ENCODE measurements at places on chromosomes 3 and 15. TPM values are rescaled to one million over a fixed set of nuclear protein-coding genes. Genes with fewer than 3 reads are reported as not detected.

The LRIG1 gene
- total RNA-seq, result 18.3 TPM

- no peak for DNase-seq
Observed at GRCh38 chr3:42936157-42936981, 30.4 kb downstream of the ZNF662 start.

The KCNH8 gene
- total RNA-seq, result not detected

- no peak for DNase-seq
Observed at GRCh38 chr3:185764163-185764979, 60.5 kb downstream of the IGF2BP2 start.

DNA sequence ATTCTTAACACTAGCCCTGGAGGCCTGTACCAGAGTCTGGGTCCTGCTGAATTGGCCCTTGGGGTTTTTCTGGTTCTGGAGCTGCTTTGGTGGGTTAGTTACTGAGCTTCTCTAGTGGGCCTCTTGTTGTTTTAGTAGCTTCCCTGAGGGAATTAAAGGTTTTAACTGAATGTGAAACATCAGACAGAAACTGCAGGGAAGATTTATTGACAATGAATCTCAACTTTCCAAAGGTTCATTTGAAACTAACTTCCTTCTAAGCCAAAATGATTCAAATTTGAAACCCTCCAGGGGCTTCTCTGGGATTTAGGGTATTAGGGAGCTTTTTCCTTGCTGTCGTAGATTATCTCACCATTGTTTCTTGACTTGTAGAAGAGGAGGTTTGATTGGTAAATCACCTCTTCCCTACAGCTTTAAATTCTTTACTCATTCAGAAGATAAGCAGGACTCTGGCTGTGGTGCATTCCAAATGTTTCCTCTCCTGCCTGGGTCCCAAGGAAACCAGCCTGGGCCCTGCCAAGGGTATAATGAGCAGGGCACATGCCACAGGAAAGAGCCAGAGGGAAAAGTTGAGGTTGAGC, 71.0 kb downstream of the TP63 start:
- no peak for DNase-seq

DNA sequence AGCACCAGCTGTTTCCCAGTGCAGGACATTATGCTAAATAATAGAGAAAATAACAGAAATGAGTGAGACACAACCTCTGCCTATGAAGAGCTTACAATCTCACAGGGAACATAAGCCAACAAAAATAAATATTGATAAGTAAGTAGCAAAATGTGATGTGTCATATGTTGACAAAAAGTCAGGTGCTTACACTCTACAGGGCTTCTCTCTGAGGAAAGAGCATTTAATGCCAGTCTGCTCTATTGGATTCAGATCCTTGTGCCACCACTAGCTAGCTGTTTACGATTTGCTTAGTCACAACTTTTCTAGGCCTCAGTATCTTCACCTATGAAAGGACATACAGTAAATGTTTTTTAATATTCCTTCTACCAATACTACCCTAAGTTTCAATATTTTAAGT, 500.9 kb upstream of the NAALADL2 start:
- no peak for DNase-seq

GRCh38 chr15:98268163-98268562, 307.7 kb downstream of the ARRDC4 start:
- no peak for DNase-seq

- DNase-seq, result peak; percentile 51
Observed at GRCh38 chr15:89068325-89068784, 19.9 kb upstream of the ABHD2 start.

The ADPRH gene
- total RNA-seq, result 3.1 TPM

DNA sequence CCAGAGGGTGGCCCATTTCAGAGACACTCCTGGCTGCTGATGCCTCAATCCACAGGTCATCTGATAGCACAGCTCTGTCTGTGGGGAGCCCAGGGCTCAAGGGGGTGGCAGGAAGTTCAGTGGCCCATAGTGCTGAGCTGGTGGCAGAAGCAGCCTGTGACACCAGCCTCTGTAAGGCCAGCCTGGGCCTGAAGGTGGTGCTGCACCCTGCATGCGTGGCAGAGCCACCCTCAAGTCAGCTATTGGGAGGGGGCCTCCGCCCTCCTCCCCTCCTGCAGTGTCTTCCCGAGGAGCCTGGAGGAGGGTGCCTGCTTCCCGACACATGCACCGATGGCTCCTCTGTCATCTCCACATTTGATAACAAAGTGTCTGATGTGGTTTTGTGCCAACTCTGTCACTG, 3.0 kb downstream of the PLA1A start:
- DNase-seq, result peak; percentile 59

The WDR93 gene
- not detected for total RNA-seq

The C3orf62 gene
- total RNA-seq, result 1.7 TPM
